ENCODE measurements at places on chromosomes 7 and 10.

DNA sequence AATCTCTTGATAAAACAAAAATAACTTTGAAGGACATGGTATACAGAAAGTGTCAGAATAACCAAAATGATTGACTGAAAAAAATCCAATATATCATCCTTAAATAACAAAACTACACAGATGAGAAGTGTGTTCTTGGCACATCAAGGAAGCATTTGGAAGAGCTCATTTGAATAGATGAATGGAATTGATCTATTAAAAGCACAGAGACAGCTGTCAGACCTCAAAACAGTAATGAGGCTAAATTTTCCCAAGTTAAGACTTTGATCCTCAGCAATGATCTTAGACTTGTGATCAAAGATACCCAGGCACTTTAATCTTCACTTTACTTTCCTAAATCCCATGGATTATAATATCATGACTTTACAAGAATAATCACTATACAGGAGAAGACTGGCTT is 395.4 kb upstream of the NFE2L3 start:
- no peak for DNase-seq

- no peak for DNase-seq
Measured at GRCh38 chr10:75062506-75063299, 48.8 kb upstream of the SAMD8 start.

DNA sequence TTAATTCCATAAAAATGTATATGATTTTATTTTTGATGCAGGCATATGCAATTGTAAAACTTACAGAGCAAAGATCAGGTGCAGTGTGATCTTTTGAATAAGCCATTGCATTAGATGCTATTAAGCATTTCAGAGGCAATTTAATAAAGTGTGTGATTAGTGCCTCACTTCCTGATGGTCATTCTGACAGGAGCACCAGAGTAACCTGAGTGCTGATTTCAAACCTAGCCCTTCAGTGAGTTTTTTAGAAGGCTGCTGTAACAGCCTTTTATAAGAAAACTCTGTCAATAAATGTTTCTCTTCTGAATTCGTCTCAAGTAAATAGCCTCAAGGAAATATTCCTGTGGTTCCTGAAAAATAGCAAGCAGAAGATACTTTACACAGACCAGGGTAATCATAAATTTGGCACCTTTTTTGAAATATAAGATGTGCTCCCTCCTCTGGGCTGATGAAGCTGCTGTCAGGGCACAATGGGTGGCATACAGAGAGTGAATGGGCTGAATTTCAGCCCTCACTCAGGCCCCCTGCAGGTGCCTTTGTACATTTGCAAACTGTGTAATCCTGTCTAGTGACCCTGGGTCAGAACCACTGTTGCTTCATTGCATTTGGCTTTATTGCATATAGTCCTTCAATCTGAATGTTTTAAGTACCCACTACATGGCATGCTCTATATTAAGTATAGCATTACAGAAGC is 193.7 kb upstream of the CSTF2T start:
- no peak for DNase-seq

GRCh38 chr7:74718336-74718735 is 55.5 kb upstream of the NCF1 start:
- DNase-seq, result no peak

- no peak for DNase-seq
Measured at GRCh38 chr7:43042302-43042701, 70.1 kb upstream of the HECW1 start.

- no peak for DNase-seq
Measured at GRCh38 chr7:157472311-157473050, 135.7 kb downstream of the DNAJB6 start.

- DNase-seq, result no peak
Measured at GRCh38 chr10:4050061-4050460, 265.1 kb upstream of the KLF6 start.

- DNase-seq, result no peak
Measured at GRCh38 chr10:124176349-124177179, 83.2 kb upstream of the CHST15 start.

DNA sequence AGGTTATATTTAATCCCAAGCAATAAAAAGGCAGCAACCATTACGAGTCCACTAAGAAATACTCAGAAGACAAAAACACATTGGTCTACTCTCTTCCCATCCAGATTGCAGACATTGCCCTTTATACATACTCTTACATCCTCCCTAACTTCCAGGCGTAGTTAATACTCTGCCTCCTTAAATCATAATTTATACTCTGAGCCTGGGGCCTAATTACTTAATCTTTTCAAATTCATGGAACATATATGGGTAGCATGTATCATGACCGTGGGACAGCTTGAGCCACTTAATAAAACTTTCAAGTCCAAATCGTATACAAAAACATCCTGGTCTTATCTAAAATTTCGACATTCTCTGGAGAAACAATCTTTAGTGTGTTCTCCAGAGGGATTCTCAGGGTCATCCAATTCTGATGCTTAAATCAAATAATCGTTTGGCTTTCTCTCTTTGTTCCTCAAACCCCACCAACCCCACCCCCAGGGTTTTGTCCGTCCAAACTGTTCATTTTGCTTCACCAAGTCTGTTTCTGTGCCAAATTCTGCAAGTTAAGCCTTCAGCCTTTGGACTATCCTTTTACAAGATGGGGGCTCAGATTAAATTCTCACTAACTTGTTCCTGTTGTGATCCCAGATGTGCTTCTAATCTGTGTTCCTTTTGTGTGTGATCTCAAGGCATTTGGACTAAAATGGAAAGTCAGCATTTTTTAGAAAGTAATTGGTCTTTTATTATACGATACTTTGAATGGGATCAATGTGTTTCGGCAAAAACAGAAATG is 86.4 kb downstream of the ADAM12 start:
- DNase-seq, result no peak

All from left renal cortex interstitium (tissue), 4 donors.